ENCODE measurements at places on chromosomes 4 and X. TPM values are rescaled to one million over a fixed set of nuclear protein-coding genes. Genes with fewer than 3 reads are reported as not detected.

Gene ARR3
- 2.9 TPM for total RNA-seq

Gene DNAJB14
- 58.1 TPM for total RNA-seq

Gene MAGEC2
- total RNA-seq, result not detected

DNA sequence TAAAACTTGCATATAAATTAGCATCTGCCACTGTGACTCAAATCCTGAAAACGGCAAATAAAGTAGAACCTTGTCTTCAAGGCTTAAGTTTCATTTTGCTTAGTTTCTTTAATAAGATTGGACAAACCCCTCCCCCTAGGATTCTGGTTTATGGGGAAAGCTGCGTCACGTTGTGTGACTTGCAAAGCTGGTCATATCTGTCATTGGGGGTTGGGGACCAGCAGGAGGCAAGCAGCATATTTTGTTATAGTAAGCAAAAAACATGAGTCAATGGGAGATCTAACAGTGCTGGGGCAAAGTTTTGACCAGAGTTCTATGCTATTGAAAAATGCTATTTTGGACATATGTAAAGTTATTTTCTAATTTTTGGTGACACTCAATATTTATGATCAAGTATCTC is 407.3 kb downstream of the PCDH18 start:
- H3K4me3 ChIP-seq, result no peak overlapping the region
- no peak overlapping the region for H3K27ac ChIP-seq
- H3K36me3 ChIP-seq, result no peaks in the 10 kb centered on the region
- no peaks in the 10 kb centered on the region for H3K27me3 ChIP-seq
- H3K4me1 ChIP-seq, result no peaks in the 10 kb centered on the region

DNA sequence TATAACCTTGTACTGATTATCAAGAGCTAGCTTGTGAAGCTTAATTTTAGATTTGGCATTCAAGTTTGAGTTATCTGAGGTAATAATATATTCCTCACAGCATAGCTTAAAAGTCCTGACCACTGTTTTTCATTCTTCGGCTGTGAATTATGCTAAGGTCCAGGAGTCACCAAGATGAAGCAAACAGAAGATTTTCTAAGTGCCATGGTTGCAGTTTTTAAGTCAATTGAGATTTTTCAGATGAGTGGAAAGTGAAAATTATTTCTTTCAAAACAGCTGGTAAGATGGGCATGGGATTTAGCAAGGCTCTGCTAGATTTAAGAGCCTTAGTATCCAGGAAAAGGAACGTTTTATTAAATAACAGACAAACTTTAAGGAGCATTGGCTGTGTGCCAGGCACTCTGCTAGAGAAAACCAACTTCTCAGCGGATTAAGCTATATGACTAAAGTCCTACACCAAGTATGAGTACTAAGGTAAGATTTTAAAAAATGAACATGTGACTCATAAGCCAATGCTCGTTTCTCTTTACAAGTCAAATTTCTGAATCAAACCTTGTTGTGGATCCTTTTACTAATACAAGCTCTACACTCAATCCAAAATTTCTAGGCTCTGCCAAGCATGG is 149.9 kb upstream of the IL15 start:
- no peaks in the 10 kb centered on the region for H3K36me3 ChIP-seq
- DNase-seq, result no peak
- H3K4me3 ChIP-seq, result no peak overlapping the region
- no peaks in the 10 kb centered on the region for H3K4me1 ChIP-seq
- H3K27ac ChIP-seq, result no peak overlapping the region

GRCh38 chr4:101660607-101661006 is 129.9 kb upstream of the BANK1 start:
- no peak overlapping the region for H3K4me3 ChIP-seq
- DNase-seq, result no peak
- H3K4me1 ChIP-seq, result no peaks in the 10 kb centered on the region
- no peaks in the 10 kb centered on the region for H3K27me3 ChIP-seq
- no peak overlapping the region for H3K27ac ChIP-seq
- H3K36me3 ChIP-seq, result no peaks in the 10 kb centered on the region

GRCh38 chr4:185536411-185536709 is 1.1 kb upstream of the PDLIM3 start:
- peaks cover 70% of the 10 kb centered on the region for H3K27me3 ChIP-seq
- no peak overlapping the region for H3K4me3 ChIP-seq
- peak; percentile 23 for DNase-seq

- no peaks in the 10 kb centered on the region for H3K4me1 ChIP-seq
- H3K36me3 ChIP-seq, result no peaks in the 10 kb centered on the region
- H3K27ac ChIP-seq, result no peak overlapping the region
- no peak overlapping the region for H3K4me3 ChIP-seq
- H3K27me3 ChIP-seq, result no peaks in the 10 kb centered on the region
- DNase-seq, result no peak
Measured at GRCh38 chr4:67581208-67581857, 22.8 kb downstream of the STAP1 start.

- no peak overlapping the region for H3K4me3 ChIP-seq
- H3K27me3 ChIP-seq, result no peaks in the 10 kb centered on the region
Measured at GRCh38 chrX:87409113-87409841, 108.3 kb upstream of the KLHL4 start.

DNA sequence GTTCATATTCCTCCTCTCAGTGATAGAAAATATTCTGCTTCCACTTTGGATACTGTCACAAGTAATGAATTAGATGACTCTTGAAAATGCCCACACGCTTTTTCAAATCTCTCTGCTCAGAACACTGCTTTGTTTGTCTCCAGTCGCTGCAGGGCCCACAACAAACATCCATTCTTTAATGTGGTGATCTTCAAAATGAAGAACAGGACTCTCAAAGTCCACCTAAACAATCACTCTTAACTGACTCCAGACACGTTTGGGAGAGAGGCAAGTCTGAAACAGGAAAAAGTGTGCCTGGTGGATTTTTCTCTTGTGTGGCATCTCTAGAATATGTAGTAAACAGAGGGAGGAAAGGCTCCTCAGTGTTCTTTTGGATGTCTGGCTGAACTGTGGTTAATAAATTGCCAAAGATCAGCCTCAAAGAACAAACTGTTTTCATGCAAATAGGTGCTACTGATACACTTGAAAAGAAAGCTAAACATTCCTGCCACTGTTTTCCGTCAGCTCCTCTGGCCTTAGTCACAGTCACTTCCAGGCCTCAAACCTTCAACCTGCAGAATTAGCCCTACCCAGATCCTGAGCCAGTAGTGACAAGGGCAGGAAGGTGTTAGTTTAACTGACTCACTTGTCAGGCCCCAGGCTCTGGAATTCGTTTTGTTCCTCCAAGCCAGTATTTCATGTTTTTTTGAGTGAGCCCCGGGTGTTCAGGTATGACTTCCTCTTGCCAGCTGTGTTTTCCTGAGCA is 259.6 kb upstream of the GPC4 start:
- DNase-seq, result no peak
- no peak overlapping the region for H3K4me3 ChIP-seq
- no peaks in the 10 kb centered on the region for H3K27me3 ChIP-seq
- H3K4me1 ChIP-seq, result no peaks in the 10 kb centered on the region

- H3K4me3 ChIP-seq, result no peak overlapping the region
- DNase-seq, result no peak
- H3K4me1 ChIP-seq, result peaks cover 19% of the 10 kb centered on the region
Measured at GRCh38 chr4:71241501-71242288, 97.1 kb upstream of the SLC4A4 start.

- no peak overlapping the region for H3K27ac ChIP-seq
- no peaks in the 10 kb centered on the region for H3K36me3 ChIP-seq
- H3K4me1 ChIP-seq, result peaks cover under 1% of the 10 kb centered on the region
- H3K4me3 ChIP-seq, result no peak overlapping the region
- no peak for DNase-seq
Measured at GRCh38 chr4:124691801-124692200, 20.7 kb downstream of the ANKRD50 start.

- H3K27ac ChIP-seq, result no peak overlapping the region
- no peaks in the 10 kb centered on the region for H3K4me1 ChIP-seq
- no peak overlapping the region for H3K4me3 ChIP-seq
Measured at GRCh38 chrX:20517565-20517964, 250.9 kb upstream of the RPS6KA3 start.

Data from transverse colon (tissue), 4 donors.